H4 (cell line): ENCODE measurements at places on chromosomes 2 and 18.

DNA sequence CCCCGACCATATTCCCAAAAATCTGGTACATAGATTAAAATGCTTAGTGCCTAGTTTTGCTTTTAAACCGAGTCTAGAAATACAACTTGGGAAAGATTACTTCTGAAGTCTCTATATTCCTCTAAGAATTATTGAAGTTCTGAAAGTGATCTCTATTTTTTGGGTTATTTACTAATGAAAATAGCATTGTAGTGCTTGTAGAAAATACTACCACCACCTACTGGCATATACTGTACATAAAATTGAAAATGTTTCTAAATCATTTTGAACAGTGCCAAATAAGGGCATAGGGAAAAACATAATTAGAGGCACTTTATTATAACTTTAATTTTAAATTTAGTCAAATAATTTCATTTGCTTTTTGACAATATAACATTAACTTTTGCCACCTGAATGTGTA, 1399.6 kb upstream of the ZEB2 start:
- DNase-seq = no peak

GRCh38 chr18:13541621-13542519, 184.5 kb downstream of the FAM210A start:
- peak; percentile 12 for DNase-seq

DNA sequence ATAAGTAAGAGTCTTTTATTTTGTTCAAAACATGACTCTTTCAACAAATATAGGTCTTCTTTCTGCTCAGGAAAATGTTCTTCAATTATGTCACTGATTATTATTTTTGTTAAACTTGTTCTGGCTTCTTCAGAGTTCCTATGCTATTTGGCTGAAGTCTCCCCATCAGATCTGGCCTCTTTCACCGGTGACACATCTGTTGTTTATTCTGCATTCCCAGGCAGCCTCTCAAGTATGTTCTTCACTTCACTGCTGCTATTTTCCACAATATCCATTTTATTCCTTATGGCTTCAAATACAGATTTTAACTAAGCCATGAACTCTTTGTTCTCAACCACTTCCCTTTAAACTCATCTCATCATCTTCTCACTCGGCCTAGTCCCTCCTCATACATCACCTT, 45.7 kb downstream of the HDAC4 start:
- no peak for DNase-seq

- DNase-seq = no peak
Observed at GRCh38 chr18:58427321-58427720, 201.6 kb downstream of the ALPK2 start.

GRCh38 chr2:110099471-110100225, 16.0 kb downstream of the MALL start:
- no peak for DNase-seq

- peak; percentile 35 for DNase-seq
Observed at GRCh38 chr2:227033471-227034148, 130.4 kb downstream of the COL4A4 start.

- DNase-seq = no peak
Observed at GRCh38 chr2:99898336-99899048, 243.9 kb downstream of the AFF3 start.

DNA sequence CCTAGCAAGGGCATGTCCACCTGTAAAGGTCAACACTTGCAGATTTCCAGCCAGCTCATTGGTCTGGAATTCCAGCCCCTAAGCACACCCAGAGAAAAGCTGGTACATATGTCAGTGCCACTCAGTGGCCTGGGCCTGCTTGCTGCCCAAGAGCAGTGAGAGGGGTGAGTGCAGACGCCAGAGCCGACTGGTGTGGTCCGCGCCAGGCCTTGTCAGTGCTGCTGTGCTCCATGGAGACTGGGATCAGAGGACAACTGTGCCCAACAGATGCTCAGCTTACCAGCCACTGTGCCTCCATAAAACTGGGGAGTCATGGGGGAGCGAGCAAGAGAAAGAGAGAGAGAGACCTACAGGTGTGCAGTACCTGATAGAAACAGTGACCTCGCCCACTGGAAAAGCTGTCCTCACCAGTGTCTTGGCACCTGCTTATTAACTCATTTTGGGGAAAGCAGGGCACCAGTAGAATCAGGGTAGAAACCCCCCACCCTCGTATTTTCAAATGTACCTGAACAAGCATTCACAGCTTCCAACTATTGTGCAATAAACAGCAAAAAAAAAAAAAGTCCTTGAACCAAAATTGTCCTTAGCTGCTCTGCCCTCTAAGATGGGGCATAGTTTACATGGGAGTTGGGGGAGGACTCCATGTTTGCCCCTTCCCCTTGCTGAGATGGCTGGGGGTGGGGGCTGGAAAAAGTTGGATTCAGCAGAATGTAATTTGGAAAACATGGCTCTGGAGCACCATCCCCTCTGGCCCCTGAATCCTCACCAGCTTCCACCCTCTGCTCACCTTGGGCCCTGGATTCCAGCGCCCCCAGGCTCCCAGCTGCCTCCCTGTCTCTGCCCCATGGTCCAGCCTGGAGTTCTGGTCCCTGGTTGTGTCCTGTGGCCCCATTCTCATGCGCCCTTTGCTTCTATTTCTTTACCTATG, 1.4 kb upstream of the SP140L start:
- DNase-seq = no peak

DNA sequence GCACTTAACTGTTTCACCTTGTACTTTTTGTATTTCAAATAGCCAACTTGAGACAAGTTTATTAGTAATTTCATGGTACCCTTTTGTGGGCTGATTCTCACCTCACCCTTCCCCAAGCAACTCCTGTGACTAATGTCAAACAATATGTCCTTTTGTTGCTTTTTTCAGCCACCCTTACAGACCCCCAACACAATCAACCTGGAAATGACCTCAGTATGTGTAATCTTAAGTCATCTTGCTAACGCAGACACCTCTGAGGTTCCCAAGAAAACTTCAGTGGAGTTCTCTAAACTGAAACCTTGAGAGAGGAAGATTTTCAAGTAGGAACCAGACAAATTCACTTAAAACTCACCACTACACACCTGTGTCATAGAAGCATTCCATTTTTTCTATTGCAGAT, 69.5 kb downstream of the KYNU start:
- DNase-seq = no peak
